Lower lobe of right lung (tissue), 2 donors: ENCODE measurements at places on chromosomes 6 and 20. TPM values are rescaled to one million over a fixed set of nuclear protein-coding genes. Genes with fewer than 3 reads are reported as not detected.

GRCh38 chr6:45655745-45656476 lies 278.2 kb upstream of the SUPT3H start:
- no peaks in the 10 kb centered on the region for H3K4me1 ChIP-seq
- no peak overlapping the region for H3K4me3 ChIP-seq
- no peaks in the 10 kb centered on the region for H3K27me3 ChIP-seq
- H3K27ac ChIP-seq, result no peak overlapping the region

GRCh38 chr6:50145125-50145524 lies 95.4 kb upstream of the DEFB112 start:
- H3K36me3 ChIP-seq, result no peaks in the 10 kb centered on the region
- DNase-seq, result no peak
- no peak overlapping the region for H3K27ac ChIP-seq
- no peaks in the 10 kb centered on the region for H3K4me1 ChIP-seq

The FILIP1 gene
- total RNA-seq, result 17.4 TPM

DNA sequence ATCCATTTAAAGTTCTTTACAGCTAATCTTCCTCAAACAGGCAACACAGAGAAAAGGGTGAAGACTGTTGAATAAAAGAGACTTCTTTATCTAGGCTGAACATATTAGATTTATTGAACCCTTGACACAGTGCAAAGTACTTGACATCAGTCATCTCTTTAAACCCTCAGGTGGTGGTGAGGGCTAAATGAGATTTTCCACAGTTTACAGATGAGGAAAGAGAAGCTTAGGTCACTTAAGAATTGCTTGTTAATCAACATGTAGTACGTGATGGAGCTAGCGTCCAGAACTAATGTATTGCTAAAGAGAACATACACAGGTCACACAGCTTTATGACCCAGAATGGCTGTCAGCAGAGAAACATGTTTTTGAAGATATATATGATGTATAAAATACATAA lies 193.4 kb upstream of the LAMP5 start:
- no peaks in the 10 kb centered on the region for H3K27me3 ChIP-seq
- H3K4me3 ChIP-seq, result no peak overlapping the region
- H3K27ac ChIP-seq, result no peak overlapping the region
- no peaks in the 10 kb centered on the region for H3K36me3 ChIP-seq

GRCh38 chr6:111661541-111662061 lies 55.9 kb upstream of the TRAF3IP2 start:
- H3K36me3 ChIP-seq, result peaks cover 10% of the 10 kb centered on the region
- H3K27me3 ChIP-seq, result no peaks in the 10 kb centered on the region
- H3K27ac ChIP-seq, result no peak overlapping the region

DNA sequence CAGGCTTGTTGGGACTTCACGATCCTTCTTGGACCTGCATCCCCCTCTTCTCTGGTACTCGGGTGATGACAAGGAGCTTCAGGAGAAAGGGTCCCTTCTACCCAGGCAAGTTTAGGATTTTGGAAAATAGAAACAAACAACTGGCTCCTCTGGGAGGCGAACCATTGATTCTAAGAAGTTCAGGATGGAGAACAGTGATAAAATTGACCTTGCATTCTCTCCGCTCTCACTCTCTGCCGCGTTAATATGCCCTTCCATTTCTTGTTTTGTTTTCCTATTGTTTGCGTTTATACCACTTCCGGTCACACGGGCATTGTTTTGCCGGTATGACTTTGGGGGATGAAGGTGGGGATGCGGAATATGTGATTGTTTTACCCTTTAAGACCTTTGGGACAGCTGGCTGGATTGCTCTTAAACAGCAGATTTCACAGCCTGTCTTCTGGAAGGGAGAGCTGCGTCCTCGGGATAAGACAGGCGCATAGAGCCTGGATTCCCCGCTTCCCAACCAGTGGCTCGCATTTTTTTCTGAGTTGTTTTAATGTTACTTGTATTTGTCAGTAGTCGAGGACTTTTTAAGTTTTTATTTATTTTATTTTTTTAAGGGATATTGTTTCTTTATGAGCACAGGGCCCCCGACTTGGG lies 144.3 kb upstream of the ZNF184 start:
- DNase-seq, result no peak
- H3K4me1 ChIP-seq, result no peaks in the 10 kb centered on the region
- H3K27ac ChIP-seq, result no peak overlapping the region
- H3K27me3 ChIP-seq, result peaks cover 87% of the 10 kb centered on the region
- H3K36me3 ChIP-seq, result no peaks in the 10 kb centered on the region

The BPIFB1 gene
- 263 TPM for total RNA-seq

- DNase-seq, result no peak
- no peaks in the 10 kb centered on the region for H3K27me3 ChIP-seq
- no peaks in the 10 kb centered on the region for H3K36me3 ChIP-seq
- H3K27ac ChIP-seq, result no peak overlapping the region
Observed at GRCh38 chr6:29071831-29072723, 15.0 kb downstream of the OR2B3 start.

The RAET1L gene
- not detected for total RNA-seq

- H3K4me3 ChIP-seq, result no peak overlapping the region
- no peaks in the 10 kb centered on the region for H3K36me3 ChIP-seq
- H3K4me1 ChIP-seq, result peaks cover 52% of the 10 kb centered on the region
- no peaks in the 10 kb centered on the region for H3K27me3 ChIP-seq
Observed at GRCh38 chr6:148398678-148399077, 56.0 kb downstream of the SASH1 start.

- no peaks in the 10 kb centered on the region for H3K4me1 ChIP-seq
- DNase-seq, result no peak
- no peak overlapping the region for H3K4me3 ChIP-seq
- no peaks in the 10 kb centered on the region for H3K36me3 ChIP-seq
- H3K27ac ChIP-seq, result no peak overlapping the region
- no peaks in the 10 kb centered on the region for H3K27me3 ChIP-seq
Observed at GRCh38 chr6:64049736-64050135, 414.1 kb downstream of the PHF3 start.
